Stimulated activated naive CD8-positive, alpha-beta T cell treated with anti-CD3 and anti-CD28 coated beads, Interleukin-15, amount 100 ng/mL, for 72 hours (primary cell): ENCODE measurements at places on chromosomes 13 and 19.

DNA sequence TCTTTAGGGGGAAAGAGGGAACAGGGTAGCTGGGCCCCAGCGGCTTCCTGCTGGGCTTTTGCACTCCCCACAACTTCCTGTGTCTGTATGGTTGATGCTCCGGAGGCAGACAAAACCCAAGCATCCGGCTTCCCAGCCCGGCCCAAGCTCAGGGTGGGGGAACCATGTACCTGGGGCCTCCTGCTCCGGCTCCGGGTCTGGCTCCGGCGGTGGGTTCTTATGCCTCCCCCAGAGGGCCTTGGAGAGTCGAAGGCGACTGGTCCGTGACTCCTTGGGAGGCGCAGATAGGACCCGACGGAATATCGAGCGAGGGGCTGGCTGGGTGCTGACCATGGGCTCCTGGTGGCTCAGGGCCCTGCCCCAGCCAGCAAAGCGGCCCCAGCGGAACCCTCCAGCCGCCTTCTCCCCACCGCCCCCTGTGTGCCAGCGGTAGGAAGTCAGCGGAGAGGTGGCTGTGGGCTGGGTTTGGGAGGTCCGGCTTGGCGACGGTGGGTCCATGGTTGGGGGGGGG lies 428 bp downstream of the RASAL3 start:
- DNase-seq: peak; percentile 86

- DNase-seq: peak; percentile 22
These were observed 4.2 kb downstream of the PDX1 start for GRCh38 chr13:27923794-27924528.

- DNase-seq: peak; percentile 52
These were observed 1.1 kb downstream of the PPP1R12C start for GRCh38 chr19:55116232-55116858.

DNA sequence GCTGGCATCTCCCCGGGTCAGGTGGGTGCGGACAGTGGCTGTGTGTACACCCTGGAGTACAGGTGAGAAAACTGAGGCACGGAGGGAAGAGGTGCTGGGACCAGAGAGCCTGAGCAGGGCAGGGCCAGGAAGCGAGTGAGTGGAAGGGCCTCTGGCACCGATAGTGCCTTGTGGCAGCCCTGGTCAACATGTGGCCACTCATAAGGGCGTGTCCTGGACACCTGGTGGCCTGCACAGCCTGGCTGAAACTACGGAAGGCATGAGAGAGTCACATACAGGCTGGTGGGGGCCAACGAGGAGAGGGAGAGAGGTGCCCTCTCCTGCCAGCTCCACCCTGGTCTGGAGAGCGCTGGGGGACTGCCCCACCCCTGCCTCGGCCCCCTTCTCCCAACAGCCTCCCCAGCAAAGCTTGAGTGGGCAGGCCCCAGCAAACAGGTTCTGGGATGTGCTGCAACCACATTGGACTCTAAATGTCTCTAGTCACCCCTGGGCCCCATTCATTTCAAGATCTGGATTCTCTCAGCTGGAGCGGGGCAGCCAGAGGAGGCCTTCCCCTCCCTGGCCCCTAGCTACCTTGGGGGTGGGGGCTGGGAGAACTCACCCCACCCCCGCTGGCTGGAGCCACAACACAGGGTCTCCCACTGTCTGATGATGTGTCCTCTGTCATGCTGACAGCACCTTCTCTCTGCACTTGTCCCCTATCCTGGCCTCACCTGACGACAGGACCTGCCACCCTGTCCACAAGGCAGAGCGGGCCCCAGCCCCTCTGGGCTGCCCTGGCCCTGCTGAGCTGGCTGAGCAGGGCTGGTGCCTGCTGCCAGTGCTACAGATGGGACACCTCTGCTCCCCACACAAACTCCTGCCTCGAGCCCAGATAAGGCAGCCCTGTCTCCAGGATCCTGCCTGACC lies 5.8 kb downstream of the CBARP start:
- DNase-seq: no peak

GRCh38 chr13:22210134-22210930 lies 539.5 kb downstream of the FGF9 start:
- no peak for DNase-seq

GRCh38 chr19:38693380-38694223 lies 46.2 kb downstream of the ACTN4 start:
- DNase-seq: no peak

GRCh38 chr13:25171170-25171516 lies 945 bp downstream of the AMER2 start:
- DNase-seq: no peak

DNA sequence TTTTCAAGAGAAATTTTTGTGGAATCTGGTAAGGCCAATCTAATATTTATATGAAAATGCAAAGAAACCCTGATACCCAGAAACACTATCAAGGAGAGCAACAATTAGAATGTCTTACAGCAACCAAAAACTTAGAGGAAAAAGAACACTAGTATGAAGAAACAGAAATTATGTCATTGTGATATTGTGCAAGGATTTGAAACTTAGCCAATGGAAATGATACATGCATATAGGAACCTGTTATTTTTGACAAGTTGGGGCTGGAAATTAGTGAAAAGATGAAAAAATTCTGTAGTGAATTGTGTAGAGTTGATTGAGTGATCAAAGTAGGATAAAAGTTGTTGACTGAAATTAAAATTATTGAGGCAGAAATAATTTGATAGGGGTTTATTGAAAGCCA lies 792.6 kb upstream of the SLITRK6 start:
- DNase-seq: no peak

DNA sequence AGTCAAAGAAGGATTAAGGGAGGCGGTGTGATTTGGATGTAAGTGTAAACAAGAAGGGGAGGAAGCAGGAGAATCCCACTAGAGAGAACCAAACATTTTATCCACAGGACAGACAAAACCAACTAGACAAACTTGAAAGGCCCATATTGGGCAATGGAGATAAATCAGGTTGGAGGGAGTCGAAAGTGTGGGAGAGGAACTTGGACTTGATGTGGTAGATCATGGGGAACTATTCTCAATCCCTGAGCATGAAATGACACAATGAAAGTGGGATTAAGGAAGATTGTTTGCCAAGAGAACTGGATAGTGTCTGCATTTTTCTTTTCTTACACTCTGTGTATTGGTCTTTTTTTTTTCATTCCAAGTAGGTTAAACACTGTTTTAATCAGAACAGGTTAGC lies 17.9 kb downstream of the GPR183 start:
- DNase-seq: no peak

GRCh38 chr13:45331123-45331619 lies 9.8 kb downstream of the TPT1 start:
- DNase-seq: no peak

GRCh38 chr19:16034958-16035560 lies 41.2 kb upstream of the TPM4 start:
- no peak for DNase-seq

GRCh38 chr19:51259348-51260245 lies 8.7 kb downstream of the SIGLECL1 start:
- peak; percentile 23 for DNase-seq

DNA sequence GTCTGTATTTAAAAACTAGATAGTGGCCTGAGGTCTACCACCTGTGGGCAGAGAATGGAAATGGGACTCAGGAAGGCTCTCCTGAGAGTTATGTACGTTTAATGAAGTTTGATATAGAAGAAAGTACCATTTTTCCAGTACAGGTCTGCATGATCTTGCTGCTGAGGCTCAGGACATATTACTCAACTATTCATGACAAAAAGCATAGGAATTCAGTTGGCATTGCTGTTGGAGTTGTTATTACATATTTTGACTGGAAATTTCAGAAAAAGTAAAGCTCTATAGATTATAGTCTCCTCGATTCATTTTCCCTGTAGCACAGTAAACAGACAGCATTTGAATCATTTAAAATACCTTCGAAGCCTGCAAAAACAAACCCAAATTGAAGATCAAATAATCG lies 469.8 kb downstream of the DCT start:
- no peak for DNase-seq

DNA sequence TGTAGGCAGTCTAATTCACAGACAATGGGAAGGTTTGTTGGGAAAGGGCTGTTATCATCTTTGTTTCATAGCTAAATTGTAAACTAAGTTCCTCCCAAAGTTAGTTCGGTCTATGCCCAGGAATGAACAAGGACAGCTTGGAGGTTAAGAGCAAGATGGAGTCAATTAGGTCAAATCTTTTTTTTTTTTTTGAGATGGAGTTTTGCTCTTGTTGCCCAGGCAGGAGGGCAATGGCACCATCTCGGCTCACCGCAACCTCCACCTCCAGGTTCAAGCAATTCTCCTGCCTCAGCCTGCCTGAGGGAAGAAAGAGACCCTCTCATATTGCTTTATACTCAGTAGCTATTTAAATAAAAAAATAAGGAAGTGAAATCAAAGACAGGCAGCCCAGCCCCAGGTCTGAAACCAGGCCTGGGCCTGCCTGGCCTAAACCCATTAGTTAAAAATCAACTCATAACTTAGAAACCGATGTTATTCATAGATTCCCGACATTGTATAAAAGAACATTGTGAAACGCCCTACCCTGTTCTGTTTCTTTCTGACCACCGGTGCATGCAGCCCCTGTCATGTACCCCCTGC lies 297.4 kb upstream of the SGCG start:
- DNase-seq: no peak

GRCh38 chr19:8115805-8116396 lies 33.5 kb downstream of the FBN3 start:
- DNase-seq: no peak

GRCh38 chr19:7637374-7638256 lies 705 bp downstream of the STXBP2 start:
- DNase-seq: peak; percentile 35

DNA sequence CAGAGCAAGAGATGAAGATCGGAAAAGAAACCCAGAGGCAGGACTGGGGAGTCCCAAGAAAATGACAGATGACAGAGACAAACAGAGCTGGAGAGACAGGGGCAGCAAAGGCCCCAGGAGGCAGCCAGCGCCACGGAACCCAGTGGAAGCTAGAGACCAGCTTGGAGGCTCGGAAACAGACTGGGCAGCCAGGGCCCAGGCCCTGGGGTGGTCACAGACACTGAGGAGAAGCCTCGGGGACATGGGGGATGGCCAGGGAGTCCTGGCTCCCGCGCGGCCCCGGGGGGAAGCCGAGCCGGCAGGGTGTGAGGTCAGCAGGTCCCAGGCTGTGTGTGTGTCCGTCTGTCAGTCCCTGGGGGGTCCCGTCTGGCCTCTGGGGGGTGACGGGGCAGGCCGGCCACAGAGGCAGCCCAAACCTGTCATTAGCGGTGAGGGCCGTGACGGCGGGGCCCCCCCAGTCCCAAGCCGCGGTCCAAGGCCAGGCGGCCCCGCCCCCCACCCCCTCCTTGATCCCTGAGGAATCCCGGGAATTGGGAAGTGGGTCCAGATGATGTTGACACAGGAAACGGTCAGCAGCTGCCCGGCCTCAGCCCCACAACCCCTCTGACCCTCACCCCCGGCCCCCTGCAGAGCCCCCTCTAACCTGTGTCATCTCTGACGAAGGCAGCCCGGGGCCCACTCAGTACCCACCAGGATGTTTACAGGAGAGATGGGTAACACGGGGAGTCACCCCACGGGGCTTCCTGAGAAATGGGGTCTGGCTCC lies 2.5 kb upstream of the TMEM190 start:
- no peak for DNase-seq

DNA sequence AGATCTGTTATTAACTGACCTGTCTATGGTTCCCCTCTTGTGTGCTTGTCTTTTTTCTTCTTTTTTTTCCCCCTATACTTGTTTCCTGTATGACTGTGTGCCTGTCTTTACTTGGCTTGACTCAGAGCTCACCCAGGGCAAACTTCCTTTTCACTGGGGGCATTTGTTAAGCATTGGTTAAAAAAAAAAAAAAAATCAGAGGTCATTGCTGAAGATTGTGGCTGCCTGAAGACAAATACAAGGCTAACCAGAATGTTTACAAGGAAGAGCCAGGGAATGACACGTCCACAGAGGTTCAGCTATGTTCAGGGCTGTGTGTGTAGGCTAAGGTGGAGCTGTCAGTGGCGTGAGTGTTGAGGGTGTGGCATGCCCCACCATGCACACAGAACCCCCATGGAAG lies 47.1 kb downstream of the LNX2 start:
- no peak for DNase-seq

GRCh38 chr13:46728777-46729176 lies 68.2 kb downstream of the ESD start:
- DNase-seq: peak; percentile 32

DNA sequence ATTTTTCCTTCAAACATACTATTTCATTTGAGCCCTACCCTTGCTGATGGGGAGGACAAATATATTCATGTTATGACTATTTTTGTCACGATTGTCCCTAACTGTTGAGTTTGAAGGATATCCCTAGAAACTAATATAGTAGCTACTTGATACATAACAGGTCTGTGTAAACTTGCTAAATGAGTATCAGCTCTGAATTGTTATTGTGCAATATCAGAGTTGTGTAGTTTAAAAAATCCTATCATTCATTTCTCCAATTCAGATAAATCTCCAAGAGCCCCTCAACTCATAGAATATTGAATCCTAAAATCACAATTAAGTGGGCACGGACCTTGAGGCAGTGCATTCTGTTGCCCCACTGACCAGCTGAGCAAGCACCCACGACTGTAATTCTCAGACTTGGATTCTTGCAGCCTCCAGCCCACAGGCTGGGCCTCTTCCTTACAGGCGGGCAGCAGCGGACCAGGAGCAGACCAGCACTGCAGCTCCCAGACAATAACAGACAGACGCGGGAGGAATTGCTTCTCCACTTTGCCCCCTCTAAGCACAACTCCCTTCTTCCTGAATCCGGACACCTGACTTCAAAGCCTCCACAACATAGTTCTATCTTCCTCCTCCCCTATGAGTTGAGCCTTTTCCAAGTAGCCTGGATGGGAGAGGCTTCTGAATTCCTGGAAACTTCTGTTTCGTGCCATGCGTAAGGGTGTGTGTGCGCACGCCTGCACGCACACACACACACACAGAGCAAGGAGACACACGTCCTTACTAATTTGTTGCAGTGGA lies 337.6 kb upstream of the ARGLU1 start:
- DNase-seq: no peak

GRCh38 chr19:46144756-46145155 lies 3.3 kb upstream of the IGFL2 start:
- no peak for DNase-seq

DNA sequence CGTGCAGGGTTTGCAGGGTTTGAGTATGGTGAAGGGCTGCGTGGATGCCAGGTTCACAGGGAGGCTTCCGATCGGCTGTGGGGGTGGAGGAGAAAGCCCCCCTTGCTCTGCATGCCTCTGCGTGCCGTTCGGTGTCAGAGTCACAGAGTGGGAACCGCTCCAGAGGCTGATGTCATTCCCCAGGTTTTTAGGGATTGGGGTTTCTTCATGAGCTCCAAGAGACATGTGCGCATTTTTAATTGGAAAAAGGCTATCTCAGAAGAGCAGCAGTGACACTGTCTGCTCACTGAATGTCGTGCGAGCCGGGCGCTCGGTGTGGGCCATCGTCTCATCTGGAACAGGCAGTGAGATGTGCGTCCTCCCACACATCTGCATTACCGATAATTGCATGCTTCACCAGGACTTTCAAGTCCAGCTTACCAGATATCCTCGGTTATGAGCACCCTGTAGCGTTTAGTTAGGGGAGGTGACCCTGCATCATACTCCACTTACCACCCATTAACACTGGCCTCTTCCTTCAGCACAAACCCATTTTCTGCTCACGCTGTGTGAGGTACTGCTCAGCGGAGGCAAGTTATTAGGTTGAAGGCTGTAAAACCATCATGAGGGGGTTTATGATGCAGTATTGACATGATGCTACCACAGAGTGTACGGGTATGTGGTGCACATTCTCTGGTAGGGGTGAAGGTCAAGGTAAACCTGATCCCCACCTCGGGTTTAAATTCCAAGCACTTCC lies 1.7 kb downstream of the MCF2L start:
- no peak for DNase-seq
